ENCODE measurements at places on chromosomes 12 and 14.
A peak's percentile ranks its signal among the peaks of the same experiment; 100 is the strongest.

- DNase-seq = peak; percentile 27
Measured at GRCh38 chr14:55430024-55430690, 10.3 kb downstream of the TBPL2 start.

GRCh38 chr12:21539797-21540196, 13.7 kb downstream of the SPX start:
- DNase-seq = no peak

- no peak for DNase-seq
Measured at GRCh38 chr12:104109446-104110271, 28.4 kb downstream of the NFYB start.

- DNase-seq = no peak
Measured at GRCh38 chr14:91752961-91753360, 21.1 kb upstream of the CATSPERB start.

DNA sequence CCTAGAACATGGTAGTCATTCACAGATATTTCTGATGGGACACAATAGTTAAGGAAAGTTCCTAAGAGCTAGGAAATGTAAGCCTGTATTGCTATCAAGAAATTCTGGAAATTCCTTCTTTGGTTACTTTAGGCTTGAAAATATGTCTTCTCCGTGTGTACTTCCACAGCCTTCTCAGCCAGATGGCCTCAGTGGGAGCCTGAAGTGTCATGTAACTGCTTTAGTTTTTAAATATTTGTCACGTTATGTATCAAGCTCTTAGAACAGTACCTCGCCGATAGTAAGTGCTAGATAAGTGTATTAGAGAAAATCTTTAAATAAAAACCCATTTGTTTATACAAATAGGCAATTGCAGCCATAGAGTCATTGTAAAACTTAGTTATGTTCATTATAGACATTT, 95.6 kb downstream of the DERA start:
- no peak for DNase-seq

DNA sequence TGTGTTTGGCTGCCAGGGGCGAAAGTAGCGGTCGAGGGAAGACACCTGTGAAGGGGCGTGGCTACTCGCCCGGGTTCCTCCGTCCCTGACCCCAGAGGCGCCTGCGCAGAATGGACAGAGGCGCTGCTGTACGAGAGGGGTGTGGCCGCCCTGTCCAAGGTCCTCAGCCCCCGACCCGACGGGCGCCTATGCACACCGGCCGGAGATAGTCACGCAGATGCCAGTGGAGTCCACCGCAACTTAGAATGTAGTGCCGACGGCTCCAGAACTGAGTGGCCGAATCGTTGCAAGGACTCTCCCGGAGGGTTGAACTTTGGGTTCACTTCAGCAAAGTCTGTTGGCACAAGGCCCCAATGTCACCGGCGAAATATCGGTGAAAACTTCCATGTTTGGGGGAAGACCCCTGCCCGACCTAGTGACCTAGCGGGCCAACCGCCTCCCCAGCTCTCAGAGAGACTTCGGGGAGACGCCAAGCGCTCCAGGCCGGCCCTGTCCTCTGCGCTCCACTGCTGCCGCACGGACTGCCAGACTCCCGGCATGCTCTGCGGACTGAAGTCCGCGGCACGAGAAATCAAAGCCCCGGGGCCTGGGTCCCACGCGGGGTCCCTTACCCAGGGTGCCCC, 541 bp upstream of the RNU6-7 start:
- peak; percentile 52 for DNase-seq

GRCh38 chr14:79420725-79421124, 790.6 kb downstream of the DIO2 start:
- DNase-seq = no peak

GRCh38 chr14:94682736-94683135, 70.5 kb downstream of the SERPINA3 start:
- no peak for DNase-seq

GRCh38 chr12:52522346-52523011, 2.3 kb upstream of the KRT5 start:
- DNase-seq = no peak

DNA sequence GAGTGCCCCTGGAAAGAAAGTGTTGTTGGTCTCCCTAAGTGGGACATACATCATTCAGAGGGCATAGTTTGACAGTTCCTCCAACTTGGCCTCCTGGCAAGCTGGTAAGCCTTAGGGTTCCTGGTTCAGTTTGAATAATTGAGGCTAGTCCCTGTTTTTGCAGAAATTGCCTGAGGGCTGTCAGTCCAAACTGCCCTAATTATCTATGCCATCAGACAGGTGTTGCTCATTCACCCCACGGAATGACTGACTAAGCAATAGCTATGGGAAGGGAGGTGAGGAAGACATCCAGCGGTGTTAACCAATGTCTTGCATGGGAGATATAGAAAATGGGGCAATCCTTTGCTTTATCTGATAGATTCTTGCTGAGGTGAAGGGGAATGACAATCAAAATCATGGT, 37.6 kb downstream of the SPTSSA start:
- no peak for DNase-seq

- no peak for DNase-seq
Measured at GRCh38 chr14:91727121-91727520, 4.8 kb downstream of the CATSPERB start.

- no peak for DNase-seq
Measured at GRCh38 chr12:104767261-104767660, 190.8 kb downstream of the SLC41A2 start.

- no peak for DNase-seq
Measured at GRCh38 chr12:108985750-108986149, 35.1 kb downstream of the SVOP start.

DNA sequence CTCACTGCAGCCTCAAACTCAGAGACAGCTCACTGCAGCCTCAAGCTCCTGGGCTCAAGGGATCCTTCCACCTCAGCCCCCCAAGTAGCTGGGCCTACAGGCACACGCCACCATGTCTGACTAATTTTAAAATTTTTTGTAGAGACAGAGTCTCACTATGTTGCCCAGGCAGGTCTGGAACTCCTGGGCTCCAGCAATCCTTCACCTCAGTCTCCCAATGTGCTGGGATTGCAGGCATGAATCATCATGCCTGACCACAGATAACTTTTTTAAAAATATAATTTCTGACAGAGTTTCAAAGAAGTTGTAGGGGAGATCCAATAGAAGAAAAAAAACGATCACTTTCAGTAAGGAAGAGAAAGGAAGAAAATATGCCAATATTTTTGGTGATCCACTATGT, 189.7 kb upstream of the CDKN3 start:
- DNase-seq = no peak

DNA sequence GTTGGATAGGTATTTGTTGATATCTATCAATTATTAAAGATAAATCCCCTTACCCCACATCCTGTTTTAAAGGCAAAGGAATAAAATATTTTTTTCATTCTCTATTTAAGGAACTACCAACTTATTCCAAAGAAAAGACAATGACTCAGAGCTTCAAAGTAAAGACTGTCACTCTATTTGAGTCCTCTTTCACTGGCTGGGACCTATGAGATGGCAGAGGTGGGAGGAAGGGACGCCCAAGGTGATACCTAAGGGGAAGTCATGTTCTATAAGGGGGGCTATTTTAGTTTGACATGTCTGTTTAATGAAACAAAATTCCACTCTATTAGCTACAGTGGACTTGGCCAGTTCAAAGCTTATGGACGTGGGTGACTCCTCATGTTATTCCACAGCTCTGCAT, 209.6 kb downstream of the CALM1 start:
- no peak for DNase-seq

DNA sequence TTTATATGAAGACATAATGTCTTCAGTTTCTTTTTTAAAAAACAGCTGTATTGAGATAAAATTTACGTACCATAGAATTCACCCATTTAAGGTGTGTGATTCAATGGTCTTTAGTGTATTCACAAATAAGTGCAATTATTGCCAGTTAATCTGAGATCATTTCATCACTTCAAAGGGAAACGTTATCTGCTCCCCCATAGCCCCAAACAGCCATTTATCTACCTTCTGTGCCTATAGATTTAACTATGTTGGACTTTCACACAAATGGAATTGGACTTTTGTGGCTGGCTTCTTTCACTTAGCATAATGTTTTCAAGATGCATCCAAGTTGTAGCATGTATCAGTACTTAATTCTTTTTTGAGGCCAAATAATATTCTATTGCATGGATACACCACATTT, 9.7 kb downstream of the PNP start:
- DNase-seq = no peak

- no peak for DNase-seq
Measured at GRCh38 chr14:35399083-35399937, 5.2 kb downstream of the NFKBIA start.

DNA sequence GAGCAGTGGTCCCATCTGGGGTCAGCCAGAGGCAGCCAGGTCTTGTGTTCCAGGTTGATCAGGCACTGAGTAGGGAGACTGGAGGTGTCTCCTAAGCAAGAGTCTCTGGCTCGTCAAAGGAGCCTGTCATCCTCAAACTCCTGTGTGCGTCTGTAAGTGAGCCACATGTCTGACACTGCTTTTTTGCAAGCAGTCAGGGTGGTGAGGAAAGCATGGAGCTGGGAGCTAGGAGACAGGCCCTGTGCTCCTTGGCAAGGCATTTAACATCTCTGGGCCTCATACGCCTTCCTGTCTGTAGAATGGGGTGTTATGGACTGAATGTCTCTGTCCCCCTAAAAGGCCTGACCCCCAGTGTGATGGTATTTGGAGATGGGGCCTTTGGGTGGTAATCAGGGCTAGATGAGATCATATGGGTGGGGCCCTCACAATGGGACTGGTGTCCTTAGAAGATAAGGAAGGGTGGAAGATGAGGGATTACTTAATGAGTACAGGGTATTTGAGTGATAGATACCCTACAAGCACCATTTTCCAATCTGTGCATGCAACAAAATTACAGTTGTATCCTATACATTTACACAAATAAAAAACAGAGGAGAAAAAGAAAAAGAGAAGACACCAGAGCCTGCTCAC, 53.0 kb downstream of the ARL6IP4 start:
- no peak for DNase-seq

DNA sequence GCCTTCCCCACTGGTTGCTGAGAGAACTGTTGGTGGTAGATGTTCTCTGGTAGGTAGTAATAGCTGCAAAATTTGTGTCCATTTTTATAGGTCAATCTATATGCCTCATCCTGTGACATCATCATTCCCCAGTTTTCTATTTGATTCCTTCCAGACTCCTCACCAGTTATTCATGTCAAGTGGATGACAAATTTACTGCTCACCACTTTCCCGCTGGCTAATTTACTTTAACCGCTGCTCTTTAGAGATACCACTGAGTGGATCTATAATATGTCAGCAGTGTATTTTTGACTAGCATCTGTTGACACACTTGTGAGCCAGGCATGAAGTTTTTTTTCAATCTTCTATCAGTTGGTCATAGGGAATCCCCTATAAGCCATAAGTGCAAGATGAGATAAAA, 24.6 kb downstream of the GPR65 start:
- no peak for DNase-seq

GRCh38 chr12:41407232-41407799, 219.2 kb downstream of the PDZRN4 start:
- DNase-seq = no peak

GRCh38 chr12:59393506-59393905, 202.3 kb upstream of the SLC16A7 start:
- no peak for DNase-seq

DNA sequence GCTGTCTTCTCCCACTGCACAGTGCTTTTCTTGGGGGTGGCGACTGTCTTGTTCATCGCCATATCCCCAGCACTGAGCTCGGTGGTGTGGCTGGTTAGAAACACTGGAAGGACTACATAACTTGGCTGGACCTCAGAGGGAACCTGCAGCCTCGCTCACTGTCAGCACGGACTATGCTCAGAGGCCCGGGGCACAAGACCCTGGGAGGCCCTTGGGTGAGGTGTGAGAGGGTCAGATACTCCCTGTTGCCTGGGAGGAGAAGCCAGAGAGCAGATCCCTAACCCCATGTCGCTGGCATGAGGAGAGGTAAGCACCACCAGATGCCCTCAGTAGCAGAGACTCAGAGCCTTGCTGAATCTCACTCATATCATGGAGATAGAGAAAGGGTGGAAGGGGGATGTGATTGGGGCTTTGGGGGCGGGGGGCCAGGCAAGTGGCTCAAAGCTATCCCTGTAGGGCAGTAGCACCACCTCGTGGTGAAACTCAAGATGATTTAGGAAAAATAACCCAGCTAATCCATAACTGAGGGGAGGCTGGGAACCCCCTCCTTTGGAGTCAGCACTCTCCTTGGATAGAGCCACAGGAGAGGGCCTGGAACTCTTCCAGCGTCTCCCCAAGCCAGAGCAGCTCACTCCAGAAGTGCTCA, 18.7 kb upstream of the HDAC7 start:
- peak; percentile 15 for DNase-seq

GRCh38 chr12:29572938-29573337, 75.5 kb upstream of the OVCH1 start:
- no peak for DNase-seq

DNA sequence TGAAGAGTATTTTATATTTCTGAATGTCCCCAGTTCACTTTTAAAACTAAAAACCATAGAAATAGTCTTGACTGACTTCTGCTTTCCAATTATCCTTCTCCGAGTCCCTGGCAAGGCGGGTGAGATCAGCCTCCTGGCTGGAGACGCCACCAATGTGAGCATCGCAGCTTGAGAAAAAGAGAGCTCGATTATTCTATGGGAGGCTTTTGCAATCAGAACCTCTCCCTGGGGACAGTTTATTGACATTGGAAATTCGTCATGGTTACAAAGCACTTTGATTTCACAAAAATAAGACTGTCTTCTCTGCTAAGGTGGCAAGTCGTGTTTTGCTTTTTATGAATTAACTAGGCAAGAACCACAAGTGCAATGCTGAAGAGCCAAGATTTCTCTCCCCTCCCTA, 23.6 kb upstream of the GPHB5 start:
- DNase-seq = no peak

DNA sequence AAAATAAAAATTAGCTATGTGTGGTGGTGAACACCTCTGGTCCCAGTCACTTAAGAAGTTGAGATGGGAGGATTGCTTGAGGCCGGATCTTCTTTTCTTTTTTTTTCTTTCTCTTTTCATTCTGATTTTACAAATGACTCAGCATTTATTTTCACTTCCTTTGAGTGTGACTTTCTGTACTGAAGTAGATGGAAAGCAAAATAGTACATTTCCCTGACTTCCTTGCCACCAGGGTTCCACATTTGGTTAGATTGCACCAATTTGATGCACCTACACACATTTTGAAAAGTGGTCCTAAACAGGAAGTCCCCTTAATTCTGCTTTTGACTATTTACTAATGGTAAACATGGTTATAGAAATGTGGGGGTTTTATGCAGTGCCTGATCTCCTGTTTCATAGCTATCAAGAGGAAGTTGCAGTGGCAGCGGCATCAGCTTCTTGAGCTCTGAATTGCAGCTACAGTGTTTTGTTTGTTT, 13.0 kb upstream of the LEMD3 start:
- peak; percentile 21 for DNase-seq

DNA sequence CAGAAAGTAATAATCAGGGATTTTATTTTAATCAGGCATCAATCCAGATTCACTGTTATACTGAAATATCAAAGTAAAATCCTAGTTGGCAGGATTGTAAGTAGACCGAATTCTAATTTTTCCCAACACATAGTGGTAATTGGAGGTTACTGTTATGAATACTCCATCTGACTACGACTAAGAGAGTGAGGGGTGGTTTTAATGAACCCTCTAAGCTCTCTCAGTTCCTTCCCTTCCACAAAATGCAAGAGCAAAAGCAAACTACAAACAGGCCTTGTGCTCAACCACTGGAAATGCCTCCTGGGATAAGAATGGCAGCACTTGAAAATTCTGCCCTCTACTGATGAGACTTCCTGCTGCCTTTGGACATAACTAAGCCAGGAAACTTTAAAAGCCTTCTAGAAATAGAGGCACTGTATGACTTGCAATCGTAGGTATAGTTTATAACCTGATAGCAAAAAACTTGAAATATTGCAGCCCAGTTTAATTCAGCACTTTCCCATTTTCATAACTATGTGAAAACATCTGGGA, 184.8 kb downstream of the SLC16A7 start:
- DNase-seq = no peak
